ENCODE measurements at places on chromosomes 4 and X.

- DNase-seq, result no peak
Measured at GRCh38 chr4:77930876-77931275, 68.2 kb downstream of the MRPL1 start.

- DNase-seq, result peak; percentile 11
Measured at GRCh38 chrX:1389181-1389992, 2.5 kb downstream of the SLC25A6 start.

DNA sequence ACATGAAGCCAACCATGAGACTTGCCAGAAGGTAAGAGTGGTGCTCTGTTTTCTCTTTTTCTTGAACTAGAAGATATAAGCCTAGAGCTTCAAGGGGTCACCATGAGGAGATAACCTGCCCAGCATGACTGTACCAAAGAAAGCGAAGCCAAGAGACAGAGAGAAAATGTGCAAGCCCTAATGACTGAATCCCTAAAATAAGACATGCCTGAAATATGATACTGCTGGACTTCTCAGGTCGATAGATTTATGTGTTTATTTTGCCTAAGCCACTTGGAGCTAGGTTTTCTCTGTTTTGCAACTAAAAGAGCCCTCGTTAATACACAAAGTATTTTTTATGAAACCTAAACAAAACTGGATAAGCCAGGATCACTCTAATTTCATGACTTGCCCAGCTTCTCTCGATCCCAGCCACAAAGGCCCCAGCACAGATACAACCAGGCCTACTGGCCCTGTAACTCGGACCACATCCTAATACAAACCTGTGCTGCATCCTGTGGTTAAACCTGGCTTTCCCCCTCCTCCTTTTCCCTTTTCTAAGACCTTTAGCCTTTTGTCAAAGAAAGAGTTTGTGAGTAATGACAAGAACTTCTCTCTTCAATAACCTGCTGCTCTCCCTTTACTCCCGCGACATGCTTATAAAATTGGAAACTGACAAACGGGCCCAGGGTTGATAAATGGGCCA lies 185.8 kb downstream of the APBB2 start:
- no peak for DNase-seq

GRCh38 chr4:40587826-40588225 lies 41.8 kb downstream of the RBM47 start:
- no peak for DNase-seq

- no peak for DNase-seq
Measured at GRCh38 chr4:39998659-39999345, 21.1 kb upstream of the PDS5A start.

- peak; percentile 23 for DNase-seq
Measured at GRCh38 chr4:185304944-185305690, 90.6 kb downstream of the LRP2BP start.

GRCh38 chrX:96713303-96713702 lies 28.7 kb downstream of the DIAPH2 start:
- DNase-seq, result no peak

DNA sequence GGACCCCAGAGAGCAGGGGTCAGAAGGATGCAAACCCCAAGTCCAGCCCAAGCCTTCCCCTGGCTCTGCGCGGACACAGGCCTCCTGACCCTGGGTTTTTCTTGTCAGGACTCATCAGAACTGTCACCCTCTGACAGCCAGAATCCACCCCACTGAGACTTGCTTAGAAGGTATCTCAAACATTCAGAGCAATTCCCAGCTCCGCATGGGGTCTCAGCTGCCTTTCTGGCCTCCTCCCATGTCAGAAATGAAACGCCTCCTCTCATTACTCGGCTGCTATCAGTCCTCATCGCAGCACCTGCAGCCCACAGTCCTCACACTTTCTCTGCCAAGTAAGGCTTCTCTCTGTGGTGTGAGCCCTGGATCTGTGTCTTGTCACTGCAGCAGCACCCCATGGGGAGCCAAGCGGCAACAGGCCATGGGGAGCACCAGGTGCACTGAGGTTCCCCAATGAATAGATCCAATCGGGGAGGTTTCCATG lies 97.8 kb downstream of the WFS1 start:
- no peak for DNase-seq

Measured in activated naive CD4-positive, alpha-beta T cell treated with anti-CD3 and anti-CD28 coated beads, Interleukin-2, amount 50 U/mL, for 16 hours (primary cell).